ENCODE measurements at places on chromosomes 5 and 9.

DNA sequence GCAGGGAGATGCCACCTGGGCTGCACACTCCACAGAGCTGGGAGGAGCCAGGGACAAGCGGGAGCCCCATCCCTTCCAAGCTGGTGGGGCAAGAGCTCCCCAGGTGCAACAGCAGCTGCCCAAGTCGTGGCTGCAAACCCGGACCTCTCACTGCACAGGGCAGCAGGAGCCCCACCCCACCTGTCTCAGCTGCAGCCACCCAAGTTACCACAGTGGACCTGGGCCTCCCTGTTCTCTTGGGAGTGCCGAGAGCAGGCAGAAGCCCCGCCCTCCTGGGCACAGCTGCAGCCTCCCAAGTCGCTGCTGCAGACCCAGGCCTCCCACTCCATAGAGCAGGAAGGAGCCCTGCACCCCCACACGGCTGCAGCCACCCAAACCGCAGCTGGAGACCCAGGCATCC is 374.1 kb upstream of the ACO1 start:
- DNase-seq: no peak

DNA sequence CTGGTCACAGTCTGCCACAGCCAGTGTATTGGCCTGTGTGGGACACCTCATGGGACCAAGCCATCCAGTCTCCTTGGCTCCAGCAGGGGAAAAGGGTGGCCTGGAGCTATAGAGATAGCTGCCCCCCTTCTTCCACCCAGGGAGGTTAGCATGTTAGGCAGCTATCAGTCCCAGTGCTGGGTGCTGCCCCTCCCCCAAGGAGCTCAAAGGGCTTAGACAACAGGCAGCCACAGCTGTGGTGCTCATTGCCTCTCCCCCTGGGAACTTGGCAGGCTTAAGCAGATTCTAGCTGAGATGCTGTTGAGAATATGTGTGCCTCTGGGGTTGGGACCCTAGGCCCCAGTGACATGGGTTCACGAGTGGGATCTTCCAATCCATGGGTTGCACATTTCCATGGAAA is 226.0 kb upstream of the PTGER4 start:
- no peak for DNase-seq

DNA sequence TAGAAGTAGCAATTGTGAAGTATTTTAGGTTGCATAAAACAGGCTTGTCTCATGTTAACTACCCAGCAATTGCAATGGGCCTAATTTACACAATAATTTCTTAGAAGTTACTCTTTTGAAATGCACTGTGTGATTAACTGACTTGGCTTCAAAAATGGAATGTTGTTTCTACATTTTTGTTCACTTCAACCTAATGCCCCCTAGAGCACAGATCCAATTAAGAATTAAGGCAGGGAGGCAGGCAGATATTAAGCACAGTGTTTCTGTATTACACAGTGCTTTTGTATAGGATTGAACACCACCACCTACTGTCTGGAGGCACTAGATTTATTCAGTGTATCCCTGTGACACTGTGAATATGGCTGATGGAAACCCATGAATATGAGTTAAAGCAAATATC is 302.1 kb downstream of the FBXL17 start:
- DNase-seq: no peak

GRCh38 chr5:117496801-117497200 is 922.2 kb upstream of the SEMA6A start:
- no peak for DNase-seq

- DNase-seq: no peak
These were observed 132.1 kb upstream of the PPP1R26 start for GRCh38 chr9:135347461-135347860.

GRCh38 chr9:68692519-68692918 is 12.5 kb upstream of the PIP5K1B start:
- no peak for DNase-seq

DNA sequence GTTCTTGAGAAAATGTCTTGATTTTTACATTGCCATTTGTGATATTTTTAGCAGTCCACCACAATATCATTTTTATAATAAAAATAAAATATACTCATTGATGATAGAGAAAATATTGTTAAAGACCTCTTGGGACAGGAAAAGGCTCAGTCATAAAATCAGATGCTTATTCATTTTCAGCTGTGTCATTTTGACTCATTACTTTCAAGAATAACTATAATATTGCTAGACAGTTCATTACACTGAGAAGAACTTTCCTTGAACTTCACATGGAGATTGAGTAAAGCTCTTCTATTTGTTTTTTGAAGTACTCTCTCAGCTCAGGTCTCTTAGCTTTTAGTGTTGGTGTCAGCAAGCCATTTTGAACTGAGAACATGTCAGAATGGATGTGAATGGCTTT is 8.5 kb upstream of the MEIKIN start:
- no peak for DNase-seq

GRCh38 chr5:54601411-54602230 is 84.1 kb downstream of the SNX18 start:
- no peak for DNase-seq

GRCh38 chr5:169710675-169711074 is 73.6 kb downstream of the DOCK2 start:
- no peak for DNase-seq

DNA sequence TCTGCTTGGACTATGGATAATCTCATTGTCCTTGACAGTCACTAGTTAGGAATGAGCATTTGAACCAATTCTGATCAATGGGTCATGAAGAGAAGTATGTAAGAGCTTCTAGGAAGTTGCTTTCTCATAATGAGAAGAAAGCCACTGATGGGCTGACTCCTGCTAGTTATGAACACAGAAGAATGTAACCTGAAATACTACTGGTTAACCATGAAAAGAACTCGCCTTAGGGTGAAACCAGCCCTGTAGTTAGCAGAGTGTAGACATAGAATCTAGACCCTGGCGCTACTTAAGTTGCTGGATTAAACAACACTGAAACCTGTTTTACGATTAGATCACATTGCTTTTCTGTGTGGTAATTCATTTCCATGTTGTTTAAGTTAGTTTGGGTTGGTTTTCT is 26.6 kb downstream of the SLF1 start:
- no peak for DNase-seq

- no peak for DNase-seq
These were observed 158.6 kb downstream of the BAAT start for GRCh38 chr9:101226161-101226560.

- peak; percentile 37 for DNase-seq
These were observed 128.8 kb upstream of the MAP3K1 start for GRCh38 chr5:56686337-56687195.

- no peak for DNase-seq
These were observed 8.6 kb upstream of the SMIM23 start for GRCh38 chr5:171776770-171777759.

- no peak for DNase-seq
These were observed 23.3 kb downstream of the SMIM23 start for GRCh38 chr5:171808951-171809350.
